ENCODE measurements at places on chromosomes 1 and 21.

DNA sequence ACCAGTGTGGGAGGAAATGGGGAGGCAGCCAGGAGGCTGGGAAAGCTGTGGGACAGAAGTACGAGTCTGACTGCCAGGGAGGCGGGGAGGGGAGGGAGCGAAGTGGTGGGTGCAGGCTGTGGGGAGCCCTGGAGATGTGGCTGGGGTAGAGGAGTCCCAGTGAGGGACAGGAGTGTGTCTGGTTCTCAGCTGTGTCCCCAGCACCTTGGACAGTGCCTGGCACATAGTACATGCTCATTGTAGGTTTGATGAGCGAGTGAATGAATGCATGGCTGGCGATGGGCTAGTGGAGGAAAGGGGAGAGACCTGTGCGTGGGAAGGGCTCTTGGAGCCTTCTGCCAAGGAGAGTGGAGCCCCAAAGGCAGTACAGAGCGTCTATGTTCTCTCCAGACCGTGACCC lies 104.1 kb downstream of the SIK1 start:
- no peak for DNase-seq

- DNase-seq = no peak
These were observed 4.5 kb upstream of the FAM177B start for GRCh38 chr1:222732216-222733159.

DNA sequence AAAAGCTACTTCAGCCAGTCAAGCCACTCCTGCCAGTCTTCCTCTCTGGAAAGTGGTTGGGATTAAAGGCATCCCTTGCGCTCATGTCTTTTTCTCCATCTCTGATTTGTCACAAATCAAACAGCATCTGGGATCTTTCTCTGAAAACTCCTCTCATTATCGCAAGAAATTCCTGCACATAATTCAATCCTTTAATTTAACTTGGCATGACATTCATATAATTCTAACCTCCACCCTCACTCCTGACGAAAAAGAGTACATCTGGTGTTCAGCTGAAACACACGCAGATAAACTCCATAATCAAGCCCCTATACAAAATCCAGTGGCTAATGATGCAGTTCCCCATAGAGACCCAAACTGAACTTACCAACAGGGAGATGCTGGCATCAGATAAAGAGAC lies 19.4 kb upstream of the SLC2A5 start:
- no peak for DNase-seq

DNA sequence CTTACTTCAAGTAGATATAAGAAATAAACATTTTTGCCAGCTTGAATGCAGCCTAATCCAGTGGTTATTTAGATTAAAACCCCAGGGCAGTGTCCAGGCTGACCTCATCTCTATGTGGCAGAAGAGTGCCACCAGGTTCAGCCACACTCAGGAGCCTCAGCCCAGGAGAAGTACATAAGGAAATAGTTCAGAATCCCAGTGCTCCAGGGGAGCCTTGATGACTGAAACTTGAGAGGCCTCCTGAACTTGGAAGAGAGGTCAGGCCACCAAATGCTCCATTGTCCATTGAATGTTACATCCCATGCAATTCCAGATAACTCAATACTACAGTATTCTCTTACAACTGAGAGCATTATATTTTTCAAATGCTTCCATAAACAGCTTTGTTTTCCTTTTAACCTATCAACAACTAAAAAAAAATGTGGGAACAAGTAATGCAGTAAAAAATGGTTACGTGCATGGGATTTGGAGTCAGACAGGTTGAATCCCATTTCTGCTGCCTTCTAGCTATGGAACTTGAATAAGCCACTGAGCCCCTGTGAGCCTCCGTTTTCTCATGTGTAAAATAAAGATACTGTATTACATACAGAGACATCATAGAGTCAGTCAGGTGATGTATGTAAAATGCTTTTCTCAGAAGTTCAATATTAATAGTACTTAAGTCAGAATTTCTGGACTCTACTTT lies 248.0 kb downstream of the PLPP3 start:
- no peak for DNase-seq

DNA sequence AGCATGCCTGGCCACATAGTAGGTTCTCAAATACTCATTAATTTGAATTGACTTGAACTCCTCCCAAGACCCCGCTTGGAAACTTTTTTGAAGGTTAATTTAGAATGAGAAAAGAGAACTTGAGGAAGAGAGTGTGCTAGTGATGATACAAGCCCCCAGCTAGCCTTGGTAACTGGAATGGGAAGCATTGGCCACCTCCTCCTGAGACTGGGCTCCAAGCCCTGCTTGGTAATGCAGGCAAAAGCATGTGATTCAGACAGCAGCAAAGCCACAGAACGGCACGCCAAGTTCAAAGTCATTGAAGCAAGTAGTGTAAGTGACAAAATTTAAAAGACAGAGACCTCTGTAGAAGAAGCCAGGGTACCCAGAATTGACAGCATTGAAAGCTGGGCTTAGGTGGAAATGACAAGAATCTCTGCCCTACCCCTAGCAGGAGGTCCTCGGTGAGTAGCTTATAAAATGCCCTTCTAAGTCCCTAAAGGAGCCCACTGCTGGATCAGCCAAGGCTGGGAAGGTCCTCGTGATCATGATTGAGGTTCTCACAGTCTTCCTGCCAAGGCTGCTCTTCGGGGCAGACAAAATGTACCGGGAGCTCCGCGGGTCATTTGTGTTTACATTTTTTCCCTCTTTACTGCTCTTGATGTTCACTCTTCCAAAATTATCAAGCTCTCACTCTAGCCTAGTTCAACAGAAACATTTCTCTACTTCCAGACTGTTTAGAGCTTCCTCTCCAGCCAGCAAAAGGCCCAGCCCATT lies 99.4 kb downstream of the TSEN15 start:
- no peak for DNase-seq

GRCh38 chr1:1084372-1085170 lies 10.5 kb upstream of the RNF223 start:
- DNase-seq = no peak

- no peak for DNase-seq
These were observed 241.9 kb downstream of the DNM3 start for GRCh38 chr1:172083191-172083590.

- no peak for DNase-seq
These were observed 22.0 kb upstream of the GRIK3 start for GRCh38 chr1:37056325-37056724.

- no peak for DNase-seq
These were observed 89.3 kb downstream of the LBR start for GRCh38 chr1:225338545-225338944.

DNA sequence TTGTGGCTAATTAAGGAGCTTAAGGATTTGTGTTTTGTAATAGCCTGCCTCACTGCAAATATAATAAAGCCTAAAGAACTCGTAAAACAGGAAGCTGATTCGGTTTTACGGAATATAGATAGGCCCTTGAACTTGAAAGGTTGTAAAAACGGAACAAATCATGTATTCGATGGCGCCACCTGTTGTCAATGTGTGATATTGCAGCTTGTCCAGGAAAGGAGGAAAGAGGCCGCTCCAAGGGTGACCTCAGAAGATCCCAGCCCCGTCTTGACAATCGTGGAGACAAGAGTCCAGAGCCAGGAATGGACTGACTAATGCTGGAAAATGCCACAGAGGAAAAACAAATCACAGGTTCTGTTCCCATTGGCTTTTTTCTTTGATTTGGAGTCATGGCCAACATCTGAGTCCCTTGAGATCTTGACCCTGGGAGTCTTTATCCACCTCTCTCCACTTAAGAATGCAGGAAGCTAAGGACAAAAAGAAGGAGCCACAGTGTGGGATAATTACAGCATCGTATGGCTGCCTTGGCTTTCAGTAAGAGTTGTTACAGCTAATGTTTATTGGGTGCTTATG lies 7.0 kb upstream of the IGSF21 start:
- peak; percentile 45 for DNase-seq

All from HFFc6 (cell line).